Left lung (tissue), 14 donors: ENCODE measurements at places on chromosomes 16 and 17. TPM values are rescaled to one million over a fixed set of nuclear protein-coding genes. Genes with fewer than 3 reads are reported as not detected.

- DNase-seq = no peak
Observed at GRCh38 chr17:51814521-51814920, 344.0 kb downstream of the CA10 start.

DNA sequence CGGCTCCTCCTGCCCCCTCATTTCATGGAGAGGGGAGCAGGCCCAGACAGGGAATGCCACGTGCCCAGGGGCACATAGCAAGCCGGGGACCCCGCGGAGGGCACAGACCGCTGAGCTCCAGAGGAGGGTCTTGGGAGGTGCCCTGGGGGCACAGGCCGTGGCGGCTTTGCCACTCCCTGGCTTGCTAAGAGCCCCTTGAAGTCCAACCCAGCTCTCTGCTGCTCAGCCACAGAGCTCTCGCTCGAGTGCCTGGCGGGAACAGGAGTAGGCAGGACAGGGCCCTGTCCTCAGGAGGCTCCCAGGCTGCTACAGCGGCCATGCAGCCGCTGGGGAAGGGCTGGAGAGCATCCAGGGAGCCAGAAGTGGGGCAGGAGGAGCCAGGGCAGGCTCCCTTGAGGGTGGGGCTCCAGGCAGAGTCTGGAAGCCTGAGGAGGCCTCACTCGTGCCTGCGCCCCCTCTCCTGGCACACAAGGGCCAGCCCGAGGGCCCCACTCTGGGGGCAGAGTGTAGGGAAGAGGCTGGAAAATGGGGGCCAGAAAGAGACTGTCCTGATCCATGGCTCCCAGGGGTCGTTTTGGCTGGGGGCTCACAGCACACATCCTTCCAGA, 4.4 kb upstream of the RAB26 start:
- no peak for DNase-seq

- DNase-seq = no peak
Observed at GRCh38 chr17:36590082-36590481, 1.6 kb upstream of the DHRS11 start.

DNA sequence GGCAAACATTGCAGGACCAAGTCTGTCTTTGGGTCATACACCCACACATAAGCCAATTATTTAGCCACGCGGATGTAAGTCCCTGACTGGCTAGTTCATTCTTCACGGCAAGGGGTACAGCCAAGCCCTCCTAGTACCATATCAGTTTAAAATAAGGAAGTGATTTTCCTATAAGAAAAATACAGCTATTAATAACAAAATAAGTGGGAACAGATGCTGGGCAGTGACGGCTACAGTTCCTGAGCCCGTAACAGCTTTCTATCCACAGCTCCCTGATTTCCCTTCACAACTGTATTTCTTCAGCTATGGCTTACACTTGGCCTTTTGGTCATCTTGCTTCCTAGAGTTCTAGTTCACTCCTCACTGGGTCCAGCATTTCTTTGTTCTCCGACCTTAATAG, 542.4 kb upstream of the C16orf82 start:
- DNase-seq = no peak

DNA sequence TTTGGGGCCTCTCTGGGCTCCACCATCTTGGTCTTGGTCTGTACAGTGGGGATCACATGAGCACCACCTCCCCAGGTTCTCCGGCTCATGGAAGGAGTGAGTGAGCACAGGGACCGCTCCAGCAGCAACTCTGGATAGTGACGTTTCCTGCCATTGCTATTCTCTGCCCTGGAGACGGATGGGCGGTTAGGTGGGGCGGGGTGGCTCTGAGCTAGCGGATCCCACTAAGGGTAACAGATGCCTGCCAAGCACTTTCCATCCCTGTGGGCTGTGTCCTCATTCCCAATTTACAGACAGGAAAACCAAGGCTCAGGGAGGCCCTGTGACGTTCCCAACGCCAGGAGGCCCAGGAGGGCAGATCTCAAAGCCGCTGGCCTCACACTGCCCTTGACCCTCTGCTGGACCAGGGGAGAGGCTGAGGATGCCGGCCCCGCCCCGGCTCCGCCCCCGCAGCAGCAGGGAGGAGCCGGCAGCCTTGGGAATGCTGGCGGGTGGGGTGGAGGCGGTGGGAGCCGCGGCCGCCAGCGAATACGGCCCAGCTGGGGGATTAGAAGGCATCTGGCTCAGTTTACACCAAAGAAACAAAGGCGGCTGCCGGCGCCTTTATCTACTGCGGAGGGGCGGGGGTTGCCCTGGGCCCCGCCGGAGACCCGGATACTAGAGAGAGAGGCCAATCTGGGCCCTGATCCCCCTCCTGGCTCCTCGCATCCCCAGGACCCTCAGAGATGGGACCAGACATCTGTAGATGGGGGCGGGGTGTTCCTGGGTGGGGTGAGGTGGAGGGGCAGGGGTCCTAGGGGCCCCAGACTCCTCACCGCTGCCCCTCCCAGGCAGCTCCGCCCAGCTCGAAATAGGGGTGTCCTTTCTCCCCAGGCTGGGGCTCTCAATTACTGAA, 122.3 kb upstream of the CIBAR2 start:
- DNase-seq = peak; percentile 90

- no peak for DNase-seq
Observed at GRCh38 chr17:70127221-70127873, 42.0 kb upstream of the KCNJ2 start.

Gene CD300LB
- 0.14 TPM for polyA plus RNA-seq

GRCh38 chr17:67520916-67521774, 144.1 kb downstream of the PITPNC1 start:
- no peak for DNase-seq

Gene ADORA2B
- polyA plus RNA-seq = 7.1 TPM

DNA sequence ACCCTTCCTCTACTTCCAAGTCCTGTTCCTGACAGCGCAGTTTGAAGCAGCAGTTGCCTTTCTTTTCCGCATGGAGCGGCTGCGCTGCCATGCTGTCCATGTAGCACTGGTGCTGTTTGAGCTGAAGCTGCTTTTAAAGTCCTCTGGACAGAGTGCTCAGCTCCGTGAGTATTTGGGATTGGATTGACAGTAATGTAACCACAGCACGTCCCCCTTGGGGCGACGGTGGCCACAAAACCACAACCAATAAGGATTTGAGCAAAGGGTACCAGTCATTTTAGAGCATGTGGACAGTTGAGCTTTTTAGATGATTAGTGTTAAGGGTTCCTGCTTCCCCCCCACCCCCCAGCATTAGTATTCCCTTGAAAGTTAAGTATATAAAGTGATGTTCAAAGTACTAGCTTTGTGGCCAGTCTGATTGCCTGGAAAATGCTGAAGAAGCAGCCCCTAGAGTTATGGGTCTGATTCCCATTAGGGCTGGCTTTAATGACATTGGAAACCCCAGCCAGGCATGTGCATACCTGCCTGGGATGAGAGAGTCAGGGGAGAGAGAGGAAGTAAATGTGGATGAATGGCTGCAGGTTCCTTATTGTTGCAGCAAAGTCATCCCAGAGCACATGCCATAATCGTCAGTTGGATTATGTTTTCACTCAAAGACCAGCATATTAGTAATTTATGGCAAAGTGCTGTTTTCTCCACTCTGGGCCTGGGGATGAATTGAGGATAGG, 31.6 kb upstream of the SLC12A3 start:
- no peak for DNase-seq

Gene C17orf100
- polyA plus RNA-seq = 5.8 TPM

Gene KCNJ2
- polyA plus RNA-seq = 7.0 TPM

- no peak for DNase-seq
Observed at GRCh38 chr17:78535273-78536197, 41.7 kb downstream of the DNAH17 start.

- DNase-seq = no peak
Observed at GRCh38 chr17:68599552-68600066, 1.6 kb downstream of the FAM20A start.

DNA sequence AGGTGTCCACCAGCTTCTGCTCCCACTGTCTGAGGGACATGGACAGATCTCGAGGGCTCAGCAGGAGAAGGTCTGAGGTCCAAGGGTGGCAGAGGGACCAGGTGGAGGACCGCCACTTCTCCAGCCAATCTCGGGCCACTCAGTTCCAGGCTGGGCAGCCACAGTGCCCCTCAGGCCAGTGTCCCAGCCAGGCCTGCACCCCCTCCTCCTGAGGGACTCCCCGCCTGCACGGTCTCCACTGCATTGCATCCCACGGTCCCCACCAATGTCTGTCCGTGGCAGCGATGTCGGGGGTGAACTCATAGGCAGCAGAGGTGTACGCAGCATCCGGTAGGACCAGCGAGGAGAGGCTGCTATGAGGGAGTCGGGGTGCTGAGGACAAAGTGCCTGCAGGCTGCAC, 64.2 kb upstream of the DOC2B start:
- no peak for DNase-seq

Gene ELMO3
- 9.5 TPM for polyA plus RNA-seq

- no peak for DNase-seq
Observed at GRCh38 chr17:5209396-5209795, 17.7 kb upstream of the ZNF594 start.

Gene TTYH2
- polyA plus RNA-seq = 22.1 TPM

DNA sequence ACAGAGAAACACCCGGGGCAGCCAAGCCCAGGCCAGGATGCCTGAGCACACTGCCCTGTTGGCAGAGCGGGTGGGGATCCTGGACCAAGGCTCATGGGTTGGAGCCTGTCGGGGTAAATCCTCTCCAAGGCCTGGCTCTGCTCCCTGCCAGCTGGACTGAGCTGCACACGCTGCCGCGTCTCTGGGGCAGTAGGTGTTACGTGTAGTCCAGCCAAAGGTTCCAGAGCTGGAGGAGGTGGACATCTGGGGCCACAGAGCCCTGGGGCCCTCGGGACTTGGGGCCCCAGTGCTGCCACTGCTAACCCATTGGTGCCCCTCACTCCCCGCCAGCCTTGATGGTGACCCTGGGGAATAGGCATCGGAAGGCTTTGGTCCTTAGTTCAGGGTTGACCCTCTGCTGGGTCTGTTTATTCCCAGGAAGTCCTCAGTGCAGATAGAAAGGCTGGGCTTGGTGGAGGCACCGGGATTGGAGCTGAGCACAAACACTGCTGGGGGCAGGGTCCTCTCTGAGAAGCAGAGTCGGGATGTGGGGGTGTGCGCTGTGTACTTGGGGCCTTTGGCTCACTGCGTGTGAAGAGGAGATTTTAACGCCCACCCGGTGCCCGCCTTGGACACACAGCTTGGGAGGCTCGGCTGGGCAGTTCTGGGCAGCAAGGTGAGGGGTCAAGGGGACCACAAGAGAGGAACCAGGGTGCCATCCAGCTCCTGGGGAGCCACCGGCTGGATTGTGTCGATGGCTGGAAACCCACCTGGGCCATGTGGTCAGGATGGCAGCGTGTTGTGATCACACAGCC, 16.3 kb upstream of the CBX4 start:
- DNase-seq = no peak

DNA sequence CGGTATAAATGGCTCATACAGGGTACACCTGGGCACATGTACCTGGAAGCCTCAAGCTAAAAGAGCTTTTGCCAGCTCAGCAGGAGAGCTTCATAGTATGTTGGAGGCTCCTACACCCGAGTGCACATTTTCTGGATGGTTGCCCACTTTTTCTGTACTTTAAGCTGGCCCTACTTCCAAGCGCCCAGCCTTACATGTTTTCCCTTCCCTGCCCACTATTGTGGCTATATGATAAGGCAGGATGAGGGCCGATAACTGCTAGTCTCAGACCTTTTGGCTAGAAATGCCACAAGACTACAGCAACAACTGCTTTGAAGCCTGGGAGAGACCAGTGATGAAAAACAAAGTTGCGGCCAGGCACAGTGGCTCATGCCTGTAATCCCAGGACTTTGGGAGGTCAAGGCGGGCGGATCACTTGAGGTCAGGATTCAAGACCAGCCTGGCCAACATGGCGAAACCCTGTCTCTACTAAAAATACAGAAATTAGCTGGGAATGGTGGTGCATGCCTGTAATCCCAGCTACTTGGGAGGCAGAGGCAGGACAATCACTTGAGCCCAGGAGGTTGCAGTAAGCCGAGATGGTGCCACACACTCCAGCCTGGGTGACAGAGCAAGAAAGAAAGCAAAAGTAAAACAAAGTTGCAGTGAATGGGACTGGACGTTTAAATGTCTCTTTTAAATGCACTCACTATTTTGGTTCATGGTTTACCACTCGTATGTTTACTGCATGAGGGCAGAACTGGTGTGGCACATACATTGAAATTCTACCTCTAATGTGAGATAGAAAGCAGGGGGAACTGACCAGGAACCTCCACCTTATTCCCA, 14.2 kb upstream of the MARCHF10 start:
- DNase-seq = no peak

DNA sequence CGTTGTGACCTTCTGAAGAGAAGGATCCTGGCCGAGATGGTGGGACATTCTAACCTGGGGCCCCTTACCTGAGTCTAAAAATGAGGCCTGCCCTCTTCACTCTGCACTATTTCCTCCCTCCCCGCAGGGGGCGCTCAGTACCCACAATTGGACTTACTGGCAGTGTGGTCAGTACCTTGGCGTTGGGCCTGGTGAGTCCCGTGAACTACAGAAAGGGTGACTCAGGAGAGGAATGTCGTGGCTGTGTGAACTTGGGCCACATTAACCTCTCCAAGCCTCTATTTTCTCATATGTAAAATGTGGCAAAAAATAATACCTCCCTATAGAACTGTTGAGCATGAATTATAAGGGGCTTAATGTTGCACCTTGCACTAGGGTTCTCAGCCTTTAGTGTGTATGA, 3.9 kb downstream of the RSAD1 start:
- DNase-seq = peak; percentile 92

Gene TBX4
- 190 TPM for polyA plus RNA-seq

DNA sequence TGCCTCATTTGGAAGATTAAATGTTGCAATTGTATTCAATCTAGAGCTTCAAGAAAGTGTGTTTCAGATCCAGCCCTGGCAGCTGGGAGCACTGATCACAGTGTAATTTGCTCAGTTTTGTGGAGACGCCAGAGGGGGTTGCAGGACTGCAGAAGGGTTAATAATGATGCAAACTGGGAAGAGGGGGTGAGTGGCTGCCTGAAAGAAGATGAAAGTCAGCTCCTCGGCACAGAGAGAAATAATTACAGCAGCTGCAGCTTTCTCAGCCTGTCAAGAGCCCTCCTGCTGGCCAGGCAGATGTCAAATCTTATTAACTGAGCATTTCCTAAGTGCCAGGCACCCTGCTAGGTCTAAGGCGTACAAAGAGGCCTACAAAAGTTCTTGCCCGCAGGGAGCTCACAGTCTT, 97.7 kb downstream of the ZNF18 start:
- DNase-seq = peak; percentile 33

GRCh38 chr17:40533896-40534295, 31.4 kb downstream of the CCR7 start:
- DNase-seq = no peak

DNA sequence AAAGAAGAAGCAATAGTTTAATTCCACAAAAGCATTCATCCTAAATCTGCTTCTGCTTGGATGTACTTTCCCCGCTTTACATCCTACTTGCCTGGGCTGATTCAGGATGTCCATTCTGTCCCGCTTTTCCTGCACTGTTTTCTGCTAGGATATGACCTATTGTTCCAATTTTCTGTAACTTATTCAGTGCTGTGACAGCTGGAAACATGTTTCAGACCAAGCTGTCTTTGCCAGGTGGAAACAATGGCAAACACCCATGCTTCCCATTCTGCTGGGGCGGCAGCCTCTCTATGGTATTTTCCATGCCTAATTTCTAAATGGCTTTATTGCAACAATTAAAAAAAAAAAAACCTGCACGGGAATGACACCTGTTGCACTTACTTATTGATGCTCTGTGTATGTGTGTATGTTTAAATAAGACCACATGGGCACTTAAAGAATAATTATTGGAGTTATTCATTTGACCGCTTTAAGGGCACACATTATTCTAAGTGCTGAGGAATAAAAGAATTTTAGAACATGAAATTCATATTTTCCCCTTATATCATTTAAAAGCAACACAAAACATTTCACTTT, 21.0 kb downstream of the COQ7 start:
- no peak for DNase-seq

Gene ARHGAP23
- 41.9 TPM for polyA plus RNA-seq

Gene CA5A
- polyA plus RNA-seq = 0.17 TPM

Gene NPTX1
- polyA plus RNA-seq = 3.8 TPM
